Substantia nigra (tissue), 51 donors: ENCODE measurements at places on chromosomes 3 and 15.

DNA sequence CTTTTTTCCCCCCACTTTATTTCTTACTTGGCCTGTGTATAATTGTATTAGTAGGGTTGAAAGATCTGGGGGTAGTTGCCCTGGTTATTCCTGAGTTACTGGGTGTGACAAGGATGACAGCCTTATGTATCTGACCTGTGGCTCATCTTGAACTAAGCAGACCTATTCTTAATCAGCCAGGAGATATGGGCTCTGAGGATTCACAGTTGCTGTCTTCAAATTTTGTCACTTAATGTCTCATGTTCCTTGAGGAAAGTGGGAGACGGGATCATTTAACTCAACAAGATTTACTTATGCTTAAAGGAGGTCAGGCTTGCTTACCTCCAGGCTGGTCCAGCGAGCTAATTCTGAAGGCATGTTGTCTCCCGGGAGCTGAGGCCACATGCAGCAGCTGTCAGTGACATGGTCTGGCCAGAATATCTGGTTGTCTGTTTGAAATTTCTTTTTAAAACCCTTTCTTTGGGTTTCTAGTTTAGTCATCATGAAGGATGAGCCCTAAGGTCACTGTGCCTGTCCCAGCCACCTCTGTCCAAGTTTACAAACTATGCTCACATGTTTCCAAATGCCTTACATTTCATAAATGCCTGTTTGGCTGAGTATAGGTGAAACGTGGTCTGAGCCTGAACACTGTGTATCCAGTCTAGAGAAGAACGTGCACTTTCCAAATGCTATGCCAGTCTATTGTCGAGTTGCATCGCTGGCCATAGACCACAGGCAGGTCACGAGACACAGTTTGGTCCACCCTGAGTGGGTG lies 26.8 kb downstream of the LRTM1 start:
- no peak for DNase-seq

GRCh38 chr3:99958222-99958912 lies 140.7 kb downstream of the CMSS1 start:
- DNase-seq = no peak

DNA sequence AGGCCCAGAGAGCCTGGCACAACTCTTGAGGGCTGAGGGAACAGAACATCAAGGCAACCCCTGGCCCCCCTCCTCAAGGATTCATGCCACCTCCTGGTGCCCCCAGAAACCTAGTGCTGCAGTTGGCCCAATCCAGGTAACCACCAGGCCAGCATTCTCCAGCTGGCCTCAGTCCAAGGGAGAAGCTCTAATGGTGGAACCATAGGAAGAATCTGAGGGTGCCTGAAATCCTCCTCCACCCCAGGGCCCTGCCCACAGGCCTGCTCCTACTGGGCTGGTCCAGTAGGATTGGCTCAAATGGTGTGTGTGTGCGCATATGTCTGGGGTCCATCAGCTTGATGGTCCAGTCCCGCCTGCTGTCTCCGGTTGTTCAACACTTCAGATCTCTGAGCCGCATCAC lies 7.7 kb downstream of the HYAL2 start:
- no peak for DNase-seq

DNA sequence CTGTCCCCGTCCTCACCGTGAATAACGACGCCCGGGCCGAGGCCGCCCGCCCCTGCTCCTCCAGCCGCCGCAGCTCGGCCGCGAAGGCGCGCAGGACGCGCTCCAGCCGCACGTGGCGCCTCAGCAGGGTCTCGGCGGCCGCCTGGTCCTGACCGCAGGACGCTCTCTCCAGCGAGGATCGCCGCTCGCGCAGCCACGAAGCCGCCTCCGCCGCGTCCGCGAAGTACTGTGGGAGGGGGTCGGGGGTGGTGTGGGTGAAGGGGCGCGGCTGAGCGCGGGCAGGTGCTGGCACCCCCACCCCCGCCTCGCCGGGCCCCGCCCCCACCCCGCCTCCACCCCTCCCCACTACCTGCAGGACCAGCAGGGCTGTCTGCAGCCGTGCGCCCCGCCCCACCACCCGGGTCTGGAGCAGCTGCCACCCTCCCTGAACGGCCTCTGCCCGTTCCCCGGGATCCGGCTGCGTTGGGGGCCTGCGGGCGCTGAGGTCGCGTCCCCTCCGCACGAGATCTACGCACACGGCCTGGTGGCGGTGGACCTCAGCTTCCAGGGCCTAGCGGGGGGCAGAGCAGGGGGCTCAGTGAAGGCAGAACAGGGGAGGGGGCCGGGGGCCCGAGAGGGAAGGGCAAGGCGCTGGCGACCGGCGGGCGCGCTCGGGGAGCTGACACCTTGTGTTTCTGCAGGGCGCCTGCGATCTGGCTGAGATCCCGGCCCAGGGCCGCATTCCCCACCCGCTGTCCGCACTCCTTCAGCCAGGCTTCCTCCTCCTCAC lies 11.7 kb downstream of the SPTBN5 start:
- DNase-seq = no peak

DNA sequence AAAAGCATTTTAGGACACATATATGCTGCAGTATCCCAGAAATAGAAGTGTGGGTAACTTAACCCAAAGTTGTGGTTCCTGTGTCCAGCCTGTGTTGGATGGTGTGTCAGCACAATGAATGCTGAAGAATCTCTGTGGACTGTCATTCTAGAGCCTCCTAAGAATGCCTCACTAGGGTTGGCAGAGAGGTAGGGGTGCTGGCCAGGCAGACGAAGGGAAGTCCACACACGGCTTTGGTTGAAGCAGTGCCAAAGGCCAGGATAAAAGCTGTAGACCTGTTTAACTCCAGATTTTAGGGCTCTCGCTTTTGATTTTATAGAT lies 43.7 kb upstream of the TIPARP start:
- no peak for DNase-seq

DNA sequence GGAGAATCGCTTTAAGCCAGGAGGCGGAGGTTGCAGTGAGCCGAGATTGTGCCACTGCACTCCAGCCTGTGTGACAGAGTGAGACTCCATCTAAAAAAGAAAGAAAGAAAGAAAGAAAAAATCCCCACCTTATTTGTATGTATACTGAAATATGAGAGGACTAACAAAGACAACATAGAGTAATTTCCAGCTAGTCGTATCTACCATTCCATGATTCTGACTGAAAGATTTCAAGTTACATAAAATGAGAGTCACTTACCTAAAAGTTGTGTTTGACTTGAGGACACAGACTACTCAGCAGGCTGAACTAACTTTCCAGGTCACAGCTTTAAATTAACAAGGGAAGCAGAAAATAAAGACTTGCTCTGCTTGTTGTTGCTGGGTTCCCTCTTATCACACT lies 18.8 kb upstream of the PRKCI start:
- no peak for DNase-seq

DNA sequence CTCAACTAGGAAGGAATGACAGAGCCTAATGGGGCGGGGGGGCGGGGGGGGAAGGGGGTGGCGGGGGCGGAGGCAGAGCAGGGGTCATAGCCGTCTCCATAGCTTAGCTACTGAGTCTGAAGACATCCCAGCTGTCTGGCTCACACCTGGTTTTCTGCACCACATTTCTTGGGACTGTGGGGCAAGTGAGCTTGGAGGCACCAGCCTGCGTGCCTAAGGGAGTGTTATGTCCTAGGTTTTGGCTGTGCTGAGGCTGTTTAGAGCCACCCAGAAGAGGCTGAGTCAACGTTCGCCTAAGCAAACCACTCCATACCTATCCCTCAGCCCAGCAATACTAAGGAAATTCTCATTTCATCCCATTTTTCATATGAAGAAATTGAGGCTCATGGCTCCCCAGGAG lies 1.4 kb downstream of the IL17RD start:
- no peak for DNase-seq

DNA sequence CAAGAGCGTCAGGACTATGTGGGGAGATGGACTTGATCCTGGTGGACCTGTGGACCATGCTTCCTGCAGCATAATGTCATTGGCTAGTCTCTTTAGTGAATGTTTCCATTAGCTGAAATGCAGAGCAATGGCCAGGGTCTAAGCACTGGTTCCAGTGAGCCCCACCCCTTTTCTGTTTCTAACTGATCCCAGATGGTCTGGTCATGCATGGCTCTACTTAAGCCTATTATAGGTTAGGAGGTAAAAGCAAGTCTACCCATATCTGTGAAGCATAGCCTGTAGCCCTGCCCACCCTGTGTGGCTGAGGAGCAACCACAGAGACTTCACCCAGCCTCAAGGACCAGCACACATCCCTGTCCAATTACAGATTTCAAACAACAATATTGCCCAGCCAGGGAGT lies 419.2 kb downstream of the ZNF385D start:
- no peak for DNase-seq

GRCh38 chr3:21508246-21508645 lies 242.8 kb downstream of the ZNF385D start:
- no peak for DNase-seq

- no peak for DNase-seq
Measured at GRCh38 chr15:84813931-84814330, 3.2 kb upstream of the ALPK3 start.

DNA sequence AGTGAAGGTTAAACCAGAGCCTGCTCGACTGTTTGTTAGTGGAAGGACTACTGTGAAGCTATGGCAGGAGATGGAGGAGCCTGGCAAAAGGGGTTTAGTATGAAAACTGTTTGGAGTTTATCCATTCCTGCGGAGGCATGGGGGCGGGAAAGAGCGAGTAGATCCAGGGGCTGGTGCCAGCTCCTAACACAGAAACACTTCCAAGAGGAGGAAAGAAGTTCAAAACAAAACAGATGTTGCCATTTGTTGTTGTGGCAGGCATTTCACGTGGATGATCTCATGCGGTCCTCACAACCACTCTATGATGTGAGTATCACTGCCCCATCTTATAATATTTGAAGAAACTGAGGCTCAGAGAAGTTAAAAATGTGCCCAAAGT lies 30.7 kb upstream of the KY start:
- DNase-seq = no peak

- no peak for DNase-seq
Measured at GRCh38 chr3:44957986-44958385, 18.0 kb downstream of the ZDHHC3 start.

DNA sequence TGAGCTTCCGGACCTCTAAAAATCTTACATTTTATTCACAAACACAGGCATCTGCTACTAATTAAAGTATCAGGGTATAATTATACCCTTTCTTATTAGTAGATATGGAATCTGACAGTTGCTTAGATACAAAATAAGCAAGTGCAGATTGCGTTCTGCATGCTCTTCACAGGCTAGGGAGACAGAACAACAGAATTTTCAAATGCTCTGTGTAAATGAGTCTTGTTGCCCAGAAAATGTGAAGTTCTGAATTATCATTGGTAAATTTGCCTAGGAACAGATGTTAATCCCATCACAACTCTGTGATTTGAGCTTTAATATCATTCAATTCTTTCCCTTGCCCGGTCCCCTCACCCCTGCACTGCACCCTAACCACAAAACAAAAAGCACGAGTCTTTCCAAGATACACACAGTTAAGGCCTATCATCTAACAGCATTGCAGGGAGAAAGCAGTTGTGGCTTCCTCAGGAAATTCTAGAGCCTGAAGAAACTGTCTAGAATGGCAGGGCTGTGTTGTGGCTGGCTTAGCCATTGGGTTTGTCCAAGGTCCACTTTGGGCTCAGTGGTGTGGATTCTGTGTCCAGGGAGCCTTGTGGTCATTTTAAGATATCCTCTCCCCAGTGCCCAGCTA lies 119.8 kb downstream of the PDCD6IP start:
- no peak for DNase-seq

DNA sequence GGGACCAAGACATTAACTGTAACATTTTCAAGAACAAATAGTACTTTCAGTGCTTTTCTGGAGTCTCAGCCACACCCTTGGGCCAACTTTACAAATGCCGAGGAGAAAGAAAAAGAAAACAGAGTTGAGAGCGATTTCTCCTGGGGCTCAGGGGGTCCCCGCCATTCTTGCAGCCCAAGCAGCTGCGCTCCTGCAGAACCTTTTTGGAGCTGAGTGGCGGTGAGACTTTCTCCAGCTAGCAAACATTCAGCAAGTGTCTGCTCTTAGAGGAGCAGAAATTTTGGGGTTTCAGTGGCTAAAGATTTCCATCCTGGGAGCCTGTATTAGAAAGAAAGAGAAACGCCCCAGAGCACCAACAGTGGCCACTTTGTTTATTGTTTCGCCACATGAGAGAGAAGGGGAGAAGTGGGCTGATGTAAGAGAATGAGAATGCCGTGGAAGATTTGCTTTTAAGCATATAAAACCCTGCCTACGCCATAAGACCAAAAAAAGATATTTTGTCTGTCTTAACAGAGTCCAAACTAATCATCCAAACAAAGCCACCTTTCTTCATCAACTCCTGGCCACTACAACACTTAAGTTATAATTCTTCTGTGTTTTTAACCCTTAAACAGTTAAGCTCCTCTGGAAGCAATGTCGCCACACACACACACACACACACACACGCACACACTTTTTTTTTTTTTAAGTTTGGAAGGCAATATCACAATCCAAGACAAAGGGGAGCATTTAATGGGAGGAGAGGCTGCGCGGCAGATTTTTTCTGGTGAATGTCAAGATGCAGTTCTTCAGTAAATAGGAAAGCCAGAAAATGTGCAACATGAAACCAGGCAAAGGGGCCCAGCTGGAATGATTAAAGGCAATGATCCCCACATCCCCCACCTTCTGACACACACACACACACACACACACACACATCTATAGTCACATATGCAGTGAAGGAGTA lies 19.2 kb downstream of the EID1 start:
- DNase-seq = no peak

- no peak for DNase-seq
Measured at GRCh38 chr3:102304550-102304949, 130.3 kb upstream of the ZPLD1 start.

DNA sequence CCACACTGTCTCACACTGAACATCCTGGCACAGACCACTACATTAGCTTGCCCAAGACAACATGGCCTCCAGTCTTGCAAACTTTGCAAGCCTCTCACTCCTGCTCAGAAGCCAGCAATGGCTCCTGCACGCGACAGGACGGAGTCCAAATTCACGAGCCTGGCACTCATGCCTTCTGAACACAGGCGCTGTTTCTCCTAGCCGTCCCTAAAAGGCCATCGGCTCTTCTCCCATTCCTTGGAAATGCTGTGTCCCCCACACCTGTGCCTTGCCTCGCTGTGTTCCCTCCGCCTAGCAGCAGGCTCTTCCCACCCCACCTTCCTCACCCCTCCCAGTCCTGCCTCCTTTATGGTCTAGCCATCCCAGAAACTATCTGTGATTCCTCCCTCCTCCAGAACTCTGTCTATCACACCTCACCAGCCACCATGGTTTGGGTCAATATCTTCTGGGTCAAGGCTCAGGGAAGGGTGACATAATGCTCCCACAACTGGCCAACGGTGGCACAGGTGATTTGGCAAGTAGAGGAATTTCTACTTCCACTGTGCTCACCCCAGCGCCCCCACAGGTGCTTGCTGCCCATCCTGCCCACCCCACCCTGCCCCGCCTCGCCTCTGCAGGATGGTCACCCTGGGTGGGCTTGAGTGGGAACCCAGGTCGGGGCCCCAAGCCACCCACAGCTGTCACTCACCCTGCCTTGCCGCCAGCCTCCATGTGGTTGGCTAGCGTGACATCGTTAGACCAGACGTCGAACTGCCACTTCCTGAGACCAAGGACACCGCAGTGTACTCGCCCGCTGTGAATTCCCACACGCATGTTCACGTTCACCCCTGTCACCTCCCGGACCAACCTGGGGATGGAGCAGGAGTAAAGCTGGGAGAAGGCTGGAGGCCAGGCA lies 120.7 kb downstream of the ADCY5 start:
- no peak for DNase-seq
